ENCODE measurements at places on chromosomes 13 and 19.

- DNase-seq, result no peak
These were observed 477.1 kb upstream of the SGCG start for GRCh38 chr13:22703601-22704209.

DNA sequence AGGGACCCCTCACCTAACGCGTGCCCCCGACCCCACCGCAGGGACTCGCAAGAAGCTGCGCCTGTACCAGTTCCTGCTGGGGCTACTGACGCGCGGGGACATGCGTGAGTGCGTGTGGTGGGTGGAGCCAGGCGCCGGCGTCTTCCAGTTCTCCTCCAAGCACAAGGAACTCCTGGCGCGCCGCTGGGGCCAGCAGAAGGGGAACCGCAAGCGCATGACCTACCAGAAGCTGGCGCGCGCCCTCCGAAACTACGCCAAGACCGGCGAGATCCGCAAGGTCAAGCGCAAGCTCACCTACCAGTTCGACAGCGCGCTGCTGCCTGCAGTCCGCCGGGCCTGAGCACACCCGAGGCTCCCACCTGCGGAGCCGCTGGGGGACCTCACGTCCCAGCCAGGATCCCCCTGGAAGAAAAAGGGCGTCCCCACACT, 4.7 kb upstream of the MYBPC2 start:
- no peak for DNase-seq

- DNase-seq, result no peak
These were observed 24.4 kb downstream of the IL17D start for GRCh38 chr13:20727856-20728255.

DNA sequence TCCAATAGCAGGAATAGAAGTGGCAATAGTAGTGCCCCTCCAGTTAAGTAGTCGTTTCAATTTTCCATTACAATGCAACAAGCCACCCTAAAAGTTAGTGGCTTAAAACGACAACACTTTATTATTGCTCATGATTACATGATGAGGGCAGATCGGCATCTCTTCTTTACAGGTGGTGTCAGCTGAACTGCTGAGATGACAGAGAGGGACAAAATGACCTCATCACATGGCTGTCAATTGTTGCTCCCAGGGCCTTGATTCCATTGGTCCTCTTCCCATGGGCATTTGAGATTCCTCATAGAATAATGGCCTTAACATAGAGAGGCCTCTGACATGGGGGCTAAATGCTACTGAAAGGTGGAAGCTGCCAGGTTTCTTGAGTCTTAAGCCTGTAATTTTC, 679.8 kb upstream of the KLHL1 start:
- DNase-seq, result no peak

DNA sequence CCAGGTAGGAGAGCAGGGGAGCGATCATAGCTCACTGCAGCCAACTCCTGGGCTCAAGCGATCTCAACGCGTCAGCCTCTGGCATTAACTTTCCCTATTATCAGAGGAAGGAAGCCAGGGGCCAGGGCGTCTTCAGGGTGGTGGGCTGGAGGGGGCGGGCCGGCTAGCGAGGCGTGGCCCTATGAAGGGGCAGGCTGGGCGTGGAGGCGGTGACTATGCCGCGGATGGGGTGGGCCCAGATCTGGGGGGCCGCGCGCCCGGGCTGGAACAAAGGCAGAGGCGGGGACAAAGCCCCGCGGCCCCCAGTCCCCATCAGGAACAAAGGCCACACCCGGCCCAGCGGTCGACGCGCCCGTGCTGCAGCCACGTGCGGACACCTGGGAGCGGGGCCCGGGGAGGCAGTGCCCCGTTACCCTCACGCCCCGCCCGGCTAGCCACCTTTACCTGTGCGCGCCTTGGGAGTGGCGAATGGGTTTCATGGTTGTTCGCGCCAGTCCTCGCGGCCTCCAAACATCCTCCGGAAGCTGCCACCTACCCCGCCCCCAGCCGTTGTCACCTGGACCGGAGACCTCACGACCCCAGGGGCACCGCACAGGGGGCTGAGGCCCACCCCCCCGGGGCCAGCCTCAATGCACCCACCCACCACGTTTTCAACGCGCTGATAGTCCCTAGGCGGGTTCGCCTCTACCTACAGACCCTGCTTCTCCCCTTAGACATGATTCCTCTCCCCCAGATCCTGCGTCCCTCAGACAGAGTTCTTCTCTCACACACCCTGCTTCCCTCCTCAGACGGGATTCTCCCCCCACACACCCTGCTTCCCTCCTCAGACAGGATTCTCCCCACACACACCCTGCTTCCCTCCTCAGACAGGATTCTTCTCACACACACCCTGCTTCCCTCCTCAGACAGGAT, 5.4 kb upstream of the TRIM28 start:
- DNase-seq, result no peak

DNA sequence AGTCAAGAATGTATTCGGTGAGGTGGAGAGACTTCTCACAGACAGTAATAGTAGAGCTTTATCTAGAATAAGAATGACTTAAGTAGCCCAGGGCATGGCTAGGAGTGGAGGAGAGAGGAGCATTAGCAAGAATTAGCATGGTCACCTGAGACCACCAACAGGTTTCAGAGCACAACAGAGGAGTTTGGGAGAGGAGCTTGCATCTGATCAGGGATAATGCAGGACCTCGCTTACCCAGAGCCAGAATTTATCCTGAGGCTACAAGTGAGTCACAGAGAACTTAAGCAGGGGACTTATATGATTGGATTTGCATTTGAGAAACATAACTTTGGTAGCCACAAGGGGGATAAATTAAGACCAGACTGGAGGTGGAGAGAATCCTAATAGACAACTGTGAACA, 102.1 kb upstream of the FNDC3A start:
- DNase-seq, result no peak

All from activated CD8-positive, alpha-beta memory T cell treated with anti-CD3 and anti-CD28 coated beads for 1 hour (primary cell).